ENCODE measurements at places on chromosomes 11 and 22.

DNA sequence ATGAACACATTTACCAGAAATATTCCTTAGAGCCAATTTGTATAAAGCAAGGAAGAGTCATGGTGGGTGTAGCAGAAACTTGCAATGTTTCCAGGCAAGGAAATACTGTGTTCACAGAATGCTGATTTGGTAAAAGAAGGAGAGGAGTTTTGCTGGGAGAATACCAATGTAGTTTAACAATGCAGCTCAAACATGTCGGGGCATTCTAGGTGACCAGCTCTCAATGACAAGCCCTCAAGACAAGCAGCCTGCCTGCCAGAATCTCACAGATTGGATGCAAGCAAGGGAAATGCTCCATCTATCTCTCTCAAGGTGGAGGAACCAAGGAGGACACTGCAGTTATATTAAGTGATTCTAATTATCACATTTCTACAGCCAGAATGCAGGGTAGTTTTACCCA, 190.4 kb downstream of the MAML2 start:
- DNase-seq: no peak

DNA sequence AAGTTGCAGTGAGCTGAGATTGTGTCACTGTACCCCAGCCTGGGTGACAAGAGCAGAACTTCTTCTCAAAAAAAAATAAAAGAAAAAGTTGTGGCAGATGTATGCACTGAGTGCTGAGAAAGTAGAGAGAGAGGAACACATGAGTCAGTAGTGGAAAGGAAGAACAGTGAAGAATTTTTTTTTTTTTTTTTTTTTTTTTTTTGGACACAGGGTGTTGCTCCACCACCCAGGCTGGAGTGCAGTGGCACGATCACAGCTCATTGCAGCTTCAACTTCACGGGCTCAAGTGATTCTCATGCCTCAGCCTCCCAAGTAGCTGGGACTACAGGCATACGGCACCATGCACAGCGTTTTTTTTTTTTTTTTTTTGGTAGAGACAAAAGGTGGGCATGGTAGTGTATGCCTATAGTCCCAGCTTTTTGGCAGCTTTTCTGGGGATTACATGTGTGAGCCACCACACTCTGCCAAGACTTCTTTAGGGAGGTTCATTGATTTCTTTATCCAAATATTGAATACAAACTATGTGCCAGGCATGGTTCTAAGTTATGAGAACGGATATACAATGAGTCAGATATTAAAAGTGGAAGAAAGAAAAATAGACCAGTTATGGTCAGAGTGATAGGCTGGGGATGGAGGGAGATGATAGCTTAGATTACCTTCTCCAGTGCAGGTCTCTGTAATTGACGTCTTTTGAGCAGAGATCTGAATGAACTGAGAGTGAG, 62.0 kb downstream of the YAP1 start:
- no peak for DNase-seq

DNA sequence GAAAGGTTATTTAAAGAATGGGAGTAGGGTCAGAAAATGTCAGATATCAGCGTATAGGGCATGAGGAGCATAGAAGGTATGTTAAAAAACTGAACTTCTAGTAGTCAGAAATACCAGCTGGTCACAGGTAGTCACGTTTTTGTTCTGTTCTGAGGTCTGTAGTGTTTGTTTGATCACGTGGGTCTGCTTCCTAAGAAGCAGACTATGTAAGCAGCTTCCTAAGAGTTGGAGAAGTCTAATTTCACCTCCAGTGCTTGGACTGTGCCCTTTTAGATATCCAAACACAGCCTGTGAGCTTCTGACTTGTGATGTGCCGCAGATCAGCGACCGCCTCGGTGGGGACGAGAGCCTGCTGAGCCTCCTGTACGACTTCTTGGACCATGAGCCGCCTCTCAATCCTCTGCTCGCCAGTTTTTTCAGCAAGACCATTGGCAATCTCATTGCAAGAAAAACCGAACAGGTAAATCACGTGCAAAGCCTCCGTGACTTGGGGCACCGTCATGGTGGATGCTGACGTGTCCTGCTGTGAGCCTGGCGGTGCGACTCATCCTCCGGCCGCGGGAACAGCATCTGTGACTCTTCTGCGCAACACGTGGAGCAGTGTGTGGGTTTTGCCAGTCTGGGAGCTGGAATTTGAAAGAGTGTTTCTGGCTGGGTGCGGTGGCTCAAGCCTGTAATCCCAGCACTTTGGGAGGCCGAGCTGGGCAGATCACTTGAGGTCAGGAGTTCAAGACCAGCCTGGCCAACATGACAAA, 63.5 kb downstream of the PPP6R2 start:
- no peak for DNase-seq

DNA sequence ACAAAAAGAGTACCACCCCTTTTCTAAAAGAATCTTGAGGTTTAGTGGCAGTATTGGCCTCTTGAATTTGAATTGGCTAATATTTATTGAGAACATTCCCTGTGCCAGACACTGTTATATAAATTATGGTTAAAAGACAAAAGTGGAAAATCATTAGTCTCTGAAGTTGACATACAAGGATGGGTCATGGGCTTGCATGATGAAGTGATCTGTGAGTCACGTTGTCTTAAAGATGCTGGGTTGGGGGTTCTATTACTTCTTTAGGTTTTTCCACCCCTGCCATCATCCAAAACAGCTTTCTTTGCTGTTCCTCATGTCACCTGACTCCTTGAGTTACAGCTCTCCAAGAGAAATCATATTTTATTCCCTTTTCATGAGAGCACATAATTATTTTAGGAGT, 85.0 kb downstream of the CD44 start:
- DNase-seq: no peak

DNA sequence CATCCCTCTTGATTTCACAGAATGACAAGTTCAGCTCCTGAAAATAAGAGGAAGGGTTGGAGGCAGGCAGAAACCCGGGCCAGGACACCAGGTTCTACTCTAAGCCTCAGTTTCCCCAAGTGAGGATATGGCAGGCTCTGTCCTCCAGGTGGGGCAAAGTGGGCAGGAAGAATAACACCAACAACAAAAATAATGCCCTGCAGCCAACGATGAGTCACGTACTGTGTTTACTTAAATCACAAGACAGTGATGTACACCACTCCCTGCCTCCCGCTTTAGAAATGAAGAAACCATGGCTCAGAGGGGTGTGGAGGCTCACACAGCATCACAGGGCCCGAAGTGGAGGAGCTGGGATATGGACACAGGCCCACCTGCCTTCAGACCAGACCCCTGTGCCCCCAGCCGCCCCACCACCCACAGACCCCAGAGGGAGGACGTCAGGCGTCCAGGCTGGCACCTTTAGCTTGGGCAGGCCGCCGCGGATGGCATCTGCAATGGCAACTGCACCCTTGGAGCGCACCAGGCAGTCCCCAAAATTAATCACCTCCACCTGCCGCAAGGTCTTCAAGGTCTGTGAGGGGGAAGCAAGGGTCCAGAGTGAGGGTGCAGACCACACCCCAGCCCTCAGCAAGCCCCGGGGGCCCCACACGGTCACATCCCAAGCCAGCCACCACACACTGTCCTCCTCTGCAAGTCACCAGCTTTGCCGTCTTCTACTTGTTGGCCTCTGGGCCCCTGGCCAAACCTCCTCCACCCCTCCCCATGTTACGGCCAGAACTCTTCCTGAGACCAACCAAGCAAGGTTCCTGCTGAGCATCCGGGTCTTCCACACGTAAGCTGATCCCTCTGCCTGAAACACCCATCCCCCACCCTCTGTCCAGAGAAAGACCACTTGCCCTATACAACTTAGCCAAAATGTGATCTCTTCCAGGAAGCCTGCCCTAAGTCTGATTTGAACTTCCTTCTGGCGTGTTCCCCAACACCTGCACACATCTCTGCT, 15.8 kb upstream of the CHADL start:
- no peak for DNase-seq

Data from activated CD8-positive, alpha-beta memory T cell treated with anti-CD3 and anti-CD28 coated beads, Interleukin-2, amount 50 U/mL, for 48 hours (primary cell).